ENCODE measurements at places on chromosomes 7 and 10.

- no peak for DNase-seq
Measured at GRCh38 chr10:103124420-103125096, 68.5 kb downstream of the NT5C2 start.

DNA sequence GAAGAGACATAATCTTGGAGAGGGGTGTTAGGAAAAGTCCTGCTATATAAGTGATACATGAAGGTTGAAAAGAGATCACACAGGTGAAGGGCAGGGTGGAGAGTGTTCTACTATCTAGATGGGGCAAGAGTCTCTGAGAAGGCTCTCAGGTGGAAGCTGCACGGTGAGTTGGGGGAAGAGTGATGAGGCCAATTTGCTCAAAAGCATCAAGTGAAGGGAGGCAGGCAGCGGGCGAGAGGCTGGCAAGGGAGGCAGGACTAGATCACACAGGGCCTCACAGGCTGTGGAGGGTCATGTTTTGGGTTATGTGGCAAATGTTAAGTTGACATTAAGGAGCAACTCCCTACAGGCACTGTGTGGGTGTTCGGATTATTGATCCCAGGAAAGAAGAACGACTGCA, 2.6 kb upstream of the COL17A1 start:
- no peak for DNase-seq

- no peak for DNase-seq
Measured at GRCh38 chr10:11663763-11664555, 52.5 kb upstream of the USP6NL start.

DNA sequence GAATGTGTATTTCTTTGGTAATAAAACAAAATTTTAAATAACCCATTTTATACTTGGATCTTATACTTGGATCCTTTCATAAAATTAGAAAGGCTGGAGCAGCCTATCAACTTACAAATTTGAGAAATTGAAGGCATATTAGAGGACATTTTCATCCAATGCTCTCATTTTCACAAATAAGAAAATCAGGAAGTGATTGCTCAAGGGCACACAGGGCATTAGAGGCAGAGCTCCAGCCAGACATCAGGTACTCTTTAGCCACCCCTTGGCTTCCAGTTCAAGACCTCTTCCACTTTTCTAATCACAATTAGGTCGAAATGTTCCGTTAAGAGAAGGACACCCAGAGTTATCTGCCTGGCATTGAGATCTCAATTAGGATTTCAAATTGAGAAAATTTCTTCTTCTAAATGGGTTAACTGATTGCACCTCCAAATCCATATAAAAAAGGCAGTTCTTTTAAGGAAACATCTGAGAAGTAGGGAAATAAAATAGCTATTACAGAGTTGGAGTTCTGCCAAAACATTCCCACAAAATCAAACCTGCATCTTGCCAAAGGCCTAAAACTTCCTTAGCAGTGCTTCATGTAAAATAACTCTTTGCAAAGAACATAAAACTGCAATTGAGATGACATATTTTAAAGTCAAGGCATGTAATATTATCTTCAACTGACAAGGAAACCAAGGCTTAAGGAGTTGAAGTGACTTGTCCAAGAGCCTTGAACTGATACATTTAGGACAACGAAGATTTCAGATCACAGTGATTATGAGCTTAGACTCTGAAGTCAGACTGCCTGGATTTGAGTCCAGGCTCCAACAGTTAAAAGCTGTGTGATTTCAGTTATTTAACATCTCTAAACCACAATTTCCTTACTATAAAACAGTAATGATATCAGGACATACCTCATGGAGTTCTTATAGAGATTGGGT, 2.4 kb downstream of the ACTA2 start:
- DNase-seq: no peak

DNA sequence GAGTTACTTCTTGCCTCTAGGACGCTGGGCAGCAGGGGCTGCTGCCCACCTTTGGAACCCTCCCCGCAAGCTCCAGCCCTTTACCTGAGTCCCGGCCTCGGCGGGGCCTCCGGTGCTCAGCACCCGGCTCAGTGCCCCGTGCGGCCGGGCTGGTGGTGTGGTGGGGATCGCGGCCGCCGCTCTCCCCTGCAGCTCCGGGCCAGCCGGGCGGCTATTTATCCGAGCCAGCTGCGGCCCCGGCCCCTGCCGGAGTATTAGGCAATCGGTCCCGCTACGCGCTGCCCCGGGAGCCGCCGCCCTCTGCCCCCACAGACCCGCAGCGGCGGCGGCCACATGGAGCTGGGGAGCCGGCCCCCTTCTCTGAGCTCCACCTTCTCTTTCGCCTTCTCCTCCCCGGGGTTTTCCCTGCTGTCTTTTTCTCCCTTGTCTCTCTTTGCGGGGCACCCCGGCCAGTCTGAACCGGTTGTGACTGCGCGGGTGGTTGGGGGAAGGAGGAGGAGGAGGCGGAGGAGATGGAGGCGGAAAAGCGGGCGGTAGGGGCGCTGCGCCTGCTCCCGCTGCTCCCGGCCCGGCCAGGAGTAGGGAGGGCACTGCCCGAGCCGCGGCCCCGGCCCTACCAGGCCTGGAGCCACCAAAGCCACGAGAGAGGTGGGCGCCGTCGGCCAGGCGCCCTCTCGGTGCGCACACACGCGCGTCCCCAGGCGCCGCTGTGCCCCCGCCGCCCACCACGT, at the start of gene SLC16A9:
TSS of gene SLC16A9 (minus strand) at position 456 of the 731 bp plus-strand sequence. CDS start 25,559 bp downstream, outside the sequence.
- DNase-seq: no peak

DNA sequence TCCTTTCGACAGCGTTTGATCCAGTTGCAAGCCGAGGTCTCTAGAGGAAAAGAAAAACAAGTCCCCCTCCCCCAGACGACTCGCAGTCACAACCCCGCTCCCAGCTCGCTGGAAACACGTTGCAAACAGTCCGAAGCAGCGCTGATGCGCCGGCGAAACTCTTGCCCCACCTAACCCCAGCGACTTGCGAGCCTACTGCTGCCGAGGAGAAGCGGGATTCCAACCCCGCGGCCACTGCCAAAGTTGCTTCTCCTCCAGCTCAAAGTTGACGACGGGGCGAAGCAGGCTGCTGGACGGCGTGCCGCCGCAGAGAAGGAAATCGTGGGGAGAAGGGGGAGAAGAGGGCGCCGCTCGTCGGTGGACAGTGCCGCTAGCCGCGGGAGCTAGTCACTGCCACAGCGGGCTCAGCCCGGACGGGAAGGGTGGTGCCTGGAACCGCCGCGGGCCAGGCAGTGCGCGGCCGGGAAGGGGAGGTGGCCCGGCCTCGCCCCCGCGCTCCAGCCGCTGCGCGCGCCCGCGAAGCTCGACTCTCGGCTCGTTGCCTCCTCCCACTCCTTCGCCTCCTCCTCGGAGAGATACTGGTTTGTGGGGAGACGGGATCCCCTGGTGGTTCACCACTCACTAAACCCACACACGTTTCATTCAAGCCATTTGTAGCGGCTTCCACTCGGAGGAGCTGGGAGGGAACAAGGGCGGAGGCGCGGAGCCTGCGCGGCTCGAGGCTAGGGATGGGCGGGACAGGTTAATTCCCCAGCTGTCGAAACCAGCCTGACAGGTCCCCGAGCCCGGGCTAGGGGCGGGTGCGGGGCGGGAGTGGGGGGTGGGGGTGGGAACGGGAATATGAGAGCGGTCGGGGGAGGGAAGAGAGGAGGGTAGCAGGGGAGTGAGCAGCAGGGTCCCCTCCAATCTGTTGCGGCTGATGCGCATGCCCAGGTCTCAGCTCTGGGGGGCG, at the start of gene GPR37:
TSS of gene GPR37 (minus strand) at position 392 of the 952 bp plus-strand sequence. CDS start 816 bp downstream, outside the sequence.
- DNase-seq: no peak

DNA sequence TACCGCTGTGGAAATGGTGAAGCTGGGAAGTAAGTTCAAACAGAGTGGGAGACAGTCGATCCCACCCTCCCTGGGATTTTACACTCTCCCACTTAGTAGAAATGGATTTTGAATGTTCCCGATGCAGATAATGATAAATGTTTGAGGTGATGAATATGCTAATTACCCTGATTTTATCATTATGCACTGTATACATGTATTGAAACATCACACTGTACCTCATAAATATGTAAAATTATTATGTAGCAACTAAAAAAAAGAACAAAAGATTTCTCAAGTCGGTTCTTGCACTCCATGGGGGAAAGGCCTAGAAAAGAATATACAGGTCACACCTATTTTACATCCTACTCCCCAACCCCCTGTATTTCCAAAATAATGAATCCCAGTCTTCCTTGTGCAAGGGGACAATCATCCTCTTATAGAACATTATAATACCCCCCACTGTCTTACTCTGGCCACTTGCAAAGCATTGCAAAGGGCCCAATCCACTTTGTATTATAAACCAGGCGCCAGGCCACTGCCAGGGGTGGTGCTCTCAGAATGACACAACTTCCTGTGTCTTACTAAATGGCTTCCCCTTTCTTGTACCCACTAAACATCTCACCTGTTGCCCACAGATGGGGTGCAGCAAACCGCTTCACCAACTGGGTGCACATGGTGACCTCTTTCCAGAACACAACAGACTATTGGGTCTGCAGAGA, 20.6 kb upstream of the OR2AE1 start:
- DNase-seq: no peak

DNA sequence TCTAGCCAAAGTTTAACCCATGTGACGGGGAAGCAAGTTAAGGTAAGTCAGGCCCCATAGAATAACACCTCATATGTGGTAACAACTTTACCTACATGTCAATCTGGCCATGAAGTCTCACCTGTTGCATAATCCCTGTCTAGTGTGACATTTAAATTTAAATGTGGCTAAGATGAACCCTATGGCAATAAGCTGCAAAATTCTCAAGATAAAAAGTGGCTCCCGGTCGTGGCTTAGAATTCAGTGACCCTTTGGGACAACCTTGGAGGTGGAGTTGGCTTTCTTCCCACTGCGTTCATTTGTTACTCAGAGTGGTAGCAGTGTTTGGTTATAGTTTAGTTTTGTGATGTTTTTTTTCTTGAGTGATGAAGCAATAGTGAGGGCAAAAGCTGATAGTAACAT, 90.6 kb downstream of the ARID5B start:
- no peak for DNase-seq

GRCh38 chr10:80488539-80489066, 34.5 kb downstream of the TSPAN14 start:
- no peak for DNase-seq

- DNase-seq: no peak
Measured at GRCh38 chr10:31706464-31707092, 222.1 kb downstream of the ARHGAP12 start.

DNA sequence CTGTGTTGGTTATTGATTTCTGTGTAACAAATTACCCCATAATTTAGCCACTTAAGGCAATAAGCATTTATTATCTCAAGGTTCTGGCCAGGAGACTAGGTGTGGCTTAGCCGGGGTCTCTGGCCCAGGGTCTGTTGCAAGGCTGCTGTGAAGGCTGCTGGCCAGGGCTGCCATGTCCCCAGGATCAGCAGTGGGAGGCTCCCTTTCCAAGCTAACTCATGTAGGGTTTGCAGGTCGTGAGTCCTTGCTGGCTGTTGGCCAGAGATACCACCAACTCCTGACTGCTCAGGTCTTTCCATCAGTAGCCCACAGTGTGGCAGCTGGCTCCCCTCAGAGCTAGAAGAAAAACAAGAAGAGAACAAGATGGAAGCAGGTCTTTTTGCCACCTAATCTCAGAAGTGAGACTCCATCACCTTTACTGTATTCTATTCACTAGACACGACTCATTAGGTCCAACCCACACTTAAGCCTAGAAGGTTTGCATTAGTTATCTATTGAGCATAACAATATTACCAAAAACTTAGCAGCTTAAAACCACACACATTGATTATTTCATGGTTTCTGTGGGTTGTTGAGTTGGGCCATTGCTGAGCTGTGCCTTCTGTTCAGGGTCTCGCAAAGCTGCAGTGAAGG, 185.6 kb downstream of the PFKFB3 start:
- no peak for DNase-seq

GRCh38 chr7:71633551-71634008, 501.6 kb downstream of the GALNT17 start:
- DNase-seq: no peak
